CD4-positive, alpha-beta T cell treated with Interleukin-4 for 1 hour (primary cell): ENCODE measurements at places on chromosomes 12 and 14.

GRCh38 chr12:92927436-92928281 is 1.4 kb downstream of the EEA1 start:
- no peak for DNase-seq

GRCh38 chr14:52315355-52315718 is 1.2 kb downstream of the PTGER2 start:
- peak; percentile 56 for DNase-seq

- no peak for DNase-seq
Measured at GRCh38 chr12:99834710-99835109, 150.0 kb downstream of the ANKS1B start.

GRCh38 chr14:36820111-36820709 is 158.6 kb downstream of the PAX9 start:
- DNase-seq, result no peak

GRCh38 chr12:47770086-47770726 is 2.8 kb upstream of the SLC48A1 start:
- no peak for DNase-seq

DNA sequence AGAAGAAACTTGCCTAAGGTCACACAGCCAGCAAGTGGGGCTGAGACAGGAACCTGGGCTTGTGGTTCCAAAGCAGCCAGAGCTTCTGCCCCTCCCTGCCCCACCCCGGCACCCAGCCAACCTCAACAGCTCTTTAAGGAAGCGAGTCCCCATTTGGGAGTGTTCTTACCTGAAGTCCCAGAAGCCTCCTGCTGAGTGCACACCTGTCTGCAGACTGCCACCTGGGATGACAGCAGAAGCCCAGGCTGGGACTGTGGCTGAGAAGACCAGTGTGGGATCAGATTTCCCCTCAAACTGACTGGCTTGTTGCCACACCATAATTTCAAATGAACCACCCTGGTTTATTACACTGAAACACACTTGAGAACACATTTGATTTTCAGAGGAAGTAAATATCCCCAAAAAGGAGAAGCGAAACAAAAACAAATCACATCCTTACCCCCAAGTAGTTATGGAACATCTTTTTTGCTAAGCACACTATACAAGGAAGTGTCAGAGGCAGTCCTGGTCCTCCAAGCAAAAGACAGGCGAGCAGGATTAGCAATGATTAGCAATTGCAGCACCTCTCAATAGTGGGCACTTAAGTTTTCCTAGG is 6.3 kb upstream of the RIN3 start:
- DNase-seq, result peak; percentile 50

- peak; percentile 3 for DNase-seq
Measured at GRCh38 chr14:104547998-104548700, 31.4 kb upstream of the C14orf180 start.

DNA sequence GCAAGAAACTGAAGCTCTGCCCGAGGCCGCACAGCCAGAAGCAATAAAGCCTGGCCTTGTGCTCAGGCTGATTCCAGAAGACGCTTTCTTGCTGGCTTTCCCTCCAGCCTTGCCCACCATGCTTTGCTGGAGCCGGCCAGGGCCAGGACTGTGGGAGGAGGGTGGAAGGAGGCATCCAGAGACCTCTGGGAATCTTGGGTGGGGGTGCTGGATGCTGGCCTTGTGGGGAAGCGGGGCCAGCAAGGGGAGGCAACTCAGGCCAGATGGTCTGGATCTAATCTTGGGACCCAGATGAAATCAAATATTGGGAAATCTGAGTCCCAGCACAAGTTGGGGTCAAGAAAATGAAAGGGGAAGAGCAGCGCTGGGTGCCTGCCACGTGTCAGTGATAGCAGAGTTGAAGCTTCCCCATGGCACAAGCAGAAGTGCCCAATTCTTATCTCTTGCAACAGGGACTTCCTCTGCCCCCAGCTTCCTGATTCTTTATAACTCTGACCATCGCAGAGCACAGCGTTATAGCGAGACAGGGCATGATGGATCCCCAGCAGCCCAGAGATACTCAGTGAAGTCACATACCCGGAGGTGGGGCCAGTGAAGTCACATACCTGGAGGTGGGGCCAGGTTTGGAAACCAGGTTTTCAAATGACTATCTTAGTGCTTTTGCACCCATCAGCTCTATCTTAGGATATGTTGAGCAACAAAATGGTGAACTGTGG is 6.4 kb upstream of the RABGGTA start:
- no peak for DNase-seq

DNA sequence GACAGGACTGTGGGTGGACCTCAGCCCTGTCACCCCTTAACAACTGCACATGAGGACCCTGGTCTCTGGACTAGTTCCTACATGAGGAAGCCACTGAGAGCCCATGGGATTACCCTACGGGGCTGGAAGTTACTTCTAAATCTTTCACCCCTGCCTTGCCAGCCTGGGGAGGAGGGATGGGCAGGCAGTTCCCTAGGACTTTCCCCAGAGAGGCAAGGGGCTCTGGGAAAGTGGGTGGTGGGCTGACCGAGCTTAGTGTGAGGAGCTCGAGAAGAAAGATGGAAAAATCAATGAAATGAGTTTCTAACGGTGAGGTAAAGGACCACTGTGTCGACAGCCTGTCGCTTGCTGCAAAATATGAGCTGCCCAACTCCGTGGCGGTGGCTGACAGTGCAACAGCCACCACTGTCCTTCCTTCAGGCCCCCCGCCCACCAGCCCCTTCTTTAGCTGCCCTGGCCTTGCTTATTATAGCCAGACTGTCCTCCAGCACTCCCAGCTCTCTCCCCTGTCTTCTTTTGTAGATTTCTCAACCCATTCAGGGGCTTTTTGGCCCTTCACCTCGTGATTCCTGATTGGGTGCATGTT is 5.0 kb downstream of the ZFHX2 start:
- no peak for DNase-seq

- no peak for DNase-seq
Measured at GRCh38 chr12:104290855-104291254, 12.7 kb upstream of the EID3 start.

DNA sequence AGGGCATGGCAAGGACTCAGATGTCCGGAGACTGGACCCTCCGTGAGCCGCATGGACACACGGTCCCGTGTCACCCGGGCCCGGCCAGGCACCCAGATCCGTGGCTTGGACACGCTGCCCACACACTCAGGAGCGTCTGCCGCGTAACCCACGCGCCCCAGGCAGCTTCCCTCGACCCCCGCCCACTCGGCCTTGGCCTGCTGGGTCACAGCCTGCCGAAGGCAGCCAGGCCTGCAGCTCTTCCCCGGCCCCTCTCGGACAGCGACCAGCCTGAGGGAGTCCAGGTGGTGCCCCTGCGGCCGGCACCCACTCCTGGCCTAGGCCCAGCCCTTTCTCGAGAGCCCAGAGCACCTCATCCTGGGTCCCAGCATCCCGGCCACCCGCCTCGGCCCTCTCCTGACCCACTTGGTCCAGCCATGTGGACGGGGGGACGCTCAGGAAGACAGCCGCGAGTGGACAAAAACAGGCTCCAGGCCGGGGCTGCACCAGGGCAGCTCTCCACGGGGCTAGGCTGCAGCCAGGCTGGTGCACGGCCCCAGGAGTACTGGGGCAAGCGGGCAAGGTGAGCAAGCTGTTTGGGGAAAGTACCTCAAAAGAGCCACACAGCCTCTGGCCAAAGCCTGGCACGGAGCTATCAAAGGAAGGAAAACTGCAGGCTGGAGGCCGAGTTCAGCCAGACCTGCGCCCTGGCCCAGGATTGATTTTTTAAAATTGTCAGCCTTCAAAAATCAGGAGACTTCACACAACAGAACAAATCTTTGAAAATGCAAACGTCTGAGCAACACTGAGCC is 6.5 kb downstream of the AKT1 start:
- DNase-seq, result no peak

DNA sequence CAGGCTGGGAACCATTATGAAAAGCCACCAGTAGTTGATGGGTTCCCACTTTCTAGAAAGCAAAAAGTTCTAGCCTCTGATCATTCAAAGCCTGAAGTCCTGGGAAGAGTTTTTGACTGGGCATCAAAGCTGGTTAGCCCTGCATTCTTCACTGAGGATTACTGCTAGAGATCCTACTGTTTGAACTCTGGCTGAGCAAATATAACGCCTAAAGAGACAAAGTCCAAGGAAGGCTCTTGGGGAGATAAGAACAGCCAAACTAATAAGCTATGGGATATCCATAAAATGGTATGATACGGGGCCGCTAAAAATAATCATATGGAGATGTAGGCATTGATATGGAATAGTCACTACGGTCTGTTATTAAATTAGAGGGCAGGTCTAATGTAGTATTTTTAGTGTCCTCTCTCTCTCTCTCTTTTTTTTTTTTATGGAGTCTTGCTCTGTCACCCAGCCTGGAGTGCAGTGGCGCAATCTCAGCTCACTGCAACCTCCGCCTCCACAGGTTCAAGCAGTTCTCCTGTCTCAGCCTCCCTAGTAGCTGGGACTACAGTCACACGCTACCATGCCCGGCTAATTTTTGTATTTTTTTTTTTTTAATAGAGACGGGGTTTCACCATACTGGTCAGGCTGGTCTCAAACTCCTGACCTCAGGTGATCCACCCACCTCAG is 35.5 kb downstream of the PLXNC1 start:
- no peak for DNase-seq

GRCh38 chr14:103141117-103141796 is 18.0 kb downstream of the TNFAIP2 start:
- no peak for DNase-seq

DNA sequence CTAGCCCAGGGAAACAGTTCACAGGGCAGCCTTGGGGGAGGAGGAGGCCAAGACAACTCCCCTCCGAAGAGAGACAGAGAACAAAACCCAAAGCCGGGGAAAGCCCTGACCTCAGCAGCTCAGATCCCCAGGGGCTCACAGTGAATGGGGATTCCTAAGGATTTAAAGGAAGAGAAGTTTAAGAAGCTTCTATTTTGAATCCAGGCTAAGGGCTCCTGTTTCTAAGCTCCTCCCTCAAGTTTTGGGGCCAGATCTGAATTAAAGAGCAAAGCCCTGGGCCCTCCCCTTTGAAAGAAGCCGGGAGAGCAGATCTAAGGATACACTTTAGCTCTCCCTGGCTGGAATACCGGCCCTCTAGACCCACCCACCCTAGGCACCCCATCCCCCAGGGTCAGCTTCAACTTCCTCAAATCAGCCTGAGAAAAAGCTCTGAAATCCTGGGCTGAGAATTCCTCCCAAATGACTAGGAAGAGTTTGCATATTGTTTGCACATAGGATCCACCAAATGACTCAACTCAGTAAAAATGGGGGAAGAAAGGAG is 3.9 kb downstream of the KDM2B start:
- DNase-seq, result no peak

GRCh38 chr14:88454886-88455285 is 69.4 kb downstream of the SPATA7 start:
- no peak for DNase-seq

DNA sequence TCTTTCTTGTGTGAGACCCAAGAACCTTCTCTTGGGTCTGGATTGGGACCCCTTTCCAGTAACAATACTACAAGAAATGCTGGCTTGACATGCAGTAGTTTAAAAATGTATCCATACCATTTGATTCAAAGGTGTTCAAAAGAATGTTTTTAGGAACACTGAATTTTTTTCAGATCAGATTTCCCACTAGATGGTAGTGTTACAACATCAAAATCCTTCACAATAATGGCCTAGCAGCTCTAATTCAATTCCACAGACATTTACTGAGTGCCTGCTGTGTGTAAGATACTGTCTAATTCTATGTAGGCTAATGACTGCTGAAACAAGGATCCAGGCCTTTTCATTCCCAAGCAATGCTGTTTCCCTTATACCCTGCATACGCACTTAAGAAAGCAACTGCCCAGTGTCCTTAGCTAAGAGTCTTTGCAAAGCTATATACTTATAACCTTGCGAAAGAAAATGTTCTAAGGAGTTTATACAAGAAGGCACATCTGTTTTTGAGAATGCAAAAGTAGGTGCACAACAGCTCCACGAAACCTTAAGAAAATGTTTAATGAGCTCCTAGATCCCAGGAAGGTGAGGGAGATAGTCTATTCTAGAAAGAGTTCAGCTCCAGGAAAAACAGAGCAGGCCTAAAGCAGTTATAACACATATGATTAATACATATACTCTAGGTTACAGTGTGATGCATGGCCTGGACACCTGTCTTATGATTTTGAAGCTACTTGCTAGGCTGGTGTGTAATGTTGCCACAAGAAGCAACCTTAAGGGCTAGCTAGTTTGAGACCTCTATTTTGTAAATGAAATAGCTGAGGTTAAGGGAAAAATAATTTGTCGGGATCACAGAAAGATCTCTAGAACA is 50.9 kb upstream of the PKP2 start:
- no peak for DNase-seq

GRCh38 chr14:51957950-51958349 is 31.4 kb upstream of the RTRAF start:
- no peak for DNase-seq

DNA sequence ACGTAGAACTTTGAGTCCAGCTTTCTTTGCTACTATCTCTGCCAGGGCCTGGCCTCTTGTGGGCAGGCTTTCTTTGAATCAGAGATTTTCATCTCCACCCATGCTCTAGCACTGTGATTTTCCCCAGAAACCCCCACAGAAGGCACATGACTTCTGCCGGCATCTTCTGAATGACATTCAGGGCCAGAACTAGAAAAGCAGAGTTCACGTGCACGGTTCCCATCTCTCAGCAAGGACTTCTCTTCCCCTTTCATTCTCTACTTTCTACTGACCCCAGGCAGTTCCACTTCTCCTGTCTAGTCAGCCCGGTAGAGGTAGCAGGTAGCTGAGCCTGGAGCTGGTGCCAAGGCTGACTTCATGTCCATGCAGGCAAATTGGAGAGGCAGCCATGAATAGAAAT is 26.9 kb downstream of the BATF start:
- no peak for DNase-seq

- DNase-seq, result no peak
Measured at GRCh38 chr12:26869908-26870459, 37.0 kb upstream of the ITPR2 start.

- peak; percentile 12 for DNase-seq
Measured at GRCh38 chr14:35240231-35240630, 52.0 kb upstream of the PSMA6 start.

GRCh38 chr14:86799244-86799647 is 1193.7 kb downstream of the GALC start:
- DNase-seq, result no peak

GRCh38 chr12:117972301-117972700 is 3.5 kb upstream of the KSR2 start:
- no peak for DNase-seq

DNA sequence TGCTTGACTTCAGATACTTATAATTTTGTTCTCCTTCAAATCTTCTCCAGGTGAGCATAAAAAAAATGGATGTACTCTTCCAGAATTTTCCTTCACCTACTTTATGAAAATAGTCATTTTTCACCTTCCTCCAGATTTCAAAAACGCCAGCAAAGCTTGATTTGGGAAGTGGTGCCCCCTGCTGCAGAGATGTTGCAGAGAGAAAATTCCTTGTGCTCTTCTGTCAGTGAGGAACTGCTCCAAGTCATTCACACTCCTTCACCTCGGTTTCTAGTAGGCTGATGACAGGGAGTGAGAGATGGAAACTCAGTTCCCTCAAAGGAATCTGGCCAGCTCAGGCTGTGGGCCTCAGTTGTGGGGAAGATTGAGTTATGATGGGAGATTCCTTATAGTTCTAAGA is 24.2 kb upstream of the RNASE3 start:
- DNase-seq, result no peak

- DNase-seq, result no peak
Measured at GRCh38 chr12:60012659-60013058, 416.8 kb downstream of the SLC16A7 start.
